ENCODE measurements at places on chromosomes 2 and 18.

DNA sequence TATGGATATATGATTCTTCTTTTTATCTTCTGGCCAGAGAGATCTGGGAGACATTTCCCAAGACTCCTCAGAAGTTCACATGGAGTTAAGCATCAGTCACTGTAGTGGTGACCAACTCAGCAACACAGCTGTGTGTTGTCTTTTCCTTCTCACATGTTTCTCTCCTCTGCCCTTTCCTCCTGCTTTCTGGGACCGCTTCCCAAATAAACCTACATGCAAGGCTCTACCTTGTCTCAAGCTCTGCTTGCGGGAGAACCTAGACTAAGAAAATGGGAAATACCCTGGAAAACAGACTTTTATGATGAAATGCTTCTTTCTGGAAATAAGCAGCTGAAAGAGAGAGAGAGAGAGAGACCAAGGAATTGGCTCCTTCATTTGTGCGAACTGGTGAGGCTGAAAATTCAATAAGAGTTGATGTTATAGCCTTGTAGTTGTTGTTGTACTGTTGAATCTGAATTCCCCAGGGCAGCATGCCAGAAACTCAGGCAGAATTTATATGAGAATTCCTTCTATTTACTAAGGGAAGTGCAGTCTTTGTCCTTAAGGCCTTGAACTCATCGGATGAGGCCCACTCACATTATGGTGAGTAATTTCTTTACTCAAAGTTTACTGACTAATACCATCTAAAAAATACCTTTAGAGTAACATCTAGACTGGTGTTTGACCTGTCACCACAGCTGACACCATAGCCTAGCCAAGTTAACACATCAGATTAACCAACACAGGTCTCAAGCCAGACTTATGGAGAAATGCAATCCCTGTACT lies 22.7 kb upstream of the DSC1 start:
- ATAC-seq, result peak; percentile 12

GRCh38 chr2:86809481-86810121 lies 18.9 kb upstream of the CD8A start:
- no peak for ATAC-seq

- ATAC-seq, result no peak
Measured at GRCh38 chr2:235004329-235004903, 52.6 kb downstream of the SH3BP4 start.

GRCh38 chr2:1591978-1592907 lies 152.1 kb downstream of the PXDN start:
- ATAC-seq, result no peak

DNA sequence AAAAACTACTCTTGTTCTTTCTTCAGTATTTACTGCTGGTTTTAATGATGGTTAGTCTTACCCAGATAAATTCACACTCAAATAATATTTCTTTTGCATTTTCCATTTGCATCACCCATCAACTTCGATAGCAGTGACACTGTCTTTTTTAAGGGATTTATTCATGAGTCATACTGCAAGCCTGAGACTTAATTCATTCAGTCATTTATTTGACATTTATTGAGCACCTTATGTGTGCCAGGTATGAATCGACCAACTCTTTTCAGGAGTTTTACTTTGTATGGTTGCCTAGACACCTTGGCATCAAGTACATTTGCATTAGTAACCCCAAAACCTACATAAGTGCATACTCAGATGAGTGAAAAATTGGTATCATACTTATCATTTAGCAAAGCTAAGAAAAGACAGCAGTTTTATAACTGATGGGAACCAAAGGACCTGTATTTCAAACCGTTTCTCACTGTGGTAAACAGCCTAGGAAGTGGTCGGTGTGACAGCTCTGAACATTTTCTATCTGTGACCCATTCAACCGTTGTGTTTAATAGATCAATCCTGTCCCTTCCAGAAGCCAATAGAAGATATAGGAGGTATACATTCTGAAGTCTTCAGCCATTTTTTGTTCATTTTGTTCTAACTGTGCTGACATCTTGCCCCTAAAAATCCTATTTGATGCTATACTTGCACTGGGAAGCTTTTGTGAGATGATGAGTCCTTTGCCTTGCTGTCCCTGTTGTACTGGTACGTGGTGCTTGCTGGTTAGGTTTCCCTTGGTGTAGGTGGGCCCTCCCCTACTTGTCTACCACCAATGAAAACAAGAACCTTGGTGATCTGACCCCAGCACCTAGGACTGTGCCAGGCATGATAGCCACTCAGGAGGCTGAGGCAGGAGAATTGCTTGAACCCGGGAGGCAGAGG lies 484.7 kb upstream of the RAB12 start:
- no peak for ATAC-seq

- ATAC-seq, result peak; percentile 12
Measured at GRCh38 chr2:41414486-41415230, 633.2 kb upstream of the PKDCC start.

DNA sequence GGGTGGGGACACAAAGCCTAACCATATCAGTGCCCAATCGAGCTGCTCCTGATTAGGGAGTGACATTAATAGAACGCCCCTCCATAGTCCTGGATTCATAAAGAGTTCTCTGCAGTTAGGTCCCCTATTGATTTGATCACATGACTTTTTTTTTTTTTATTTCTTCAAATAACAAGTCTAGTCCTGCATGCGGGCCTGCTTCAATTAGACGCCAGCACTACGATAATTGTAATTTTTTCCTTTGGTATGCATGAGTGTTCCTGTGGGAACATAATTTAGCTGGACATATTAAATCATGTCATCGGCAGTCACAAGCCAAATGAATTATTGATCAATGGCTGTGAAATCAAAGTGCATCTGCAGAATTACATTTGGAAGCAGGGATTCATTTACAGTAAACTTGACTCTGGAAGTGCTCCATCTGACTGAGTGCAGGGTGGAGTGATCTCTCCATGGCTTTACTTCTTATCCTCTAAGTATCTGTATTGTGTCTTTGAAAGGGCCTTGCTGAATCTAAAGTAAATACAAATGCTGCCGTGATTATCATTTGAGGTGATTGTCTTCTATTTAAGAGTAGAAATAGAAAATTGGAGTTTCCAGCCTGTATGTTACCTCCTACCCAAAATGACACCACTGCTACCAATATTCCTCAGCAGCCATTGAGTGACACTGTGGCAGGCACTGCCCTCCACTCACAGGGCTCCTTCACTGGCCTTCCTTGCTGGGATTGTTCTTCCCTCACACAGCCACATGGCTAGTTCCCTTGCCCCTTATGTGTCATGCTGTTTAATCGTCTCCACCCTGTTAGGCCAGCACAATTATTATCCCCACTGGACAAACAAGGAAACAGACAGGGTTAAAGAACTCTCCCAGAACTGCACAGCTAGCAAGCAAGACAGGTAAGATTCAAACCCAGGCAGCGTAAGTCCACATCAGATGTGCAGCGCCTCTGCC lies 337.4 kb upstream of the ID2 start:
- no peak for ATAC-seq

DNA sequence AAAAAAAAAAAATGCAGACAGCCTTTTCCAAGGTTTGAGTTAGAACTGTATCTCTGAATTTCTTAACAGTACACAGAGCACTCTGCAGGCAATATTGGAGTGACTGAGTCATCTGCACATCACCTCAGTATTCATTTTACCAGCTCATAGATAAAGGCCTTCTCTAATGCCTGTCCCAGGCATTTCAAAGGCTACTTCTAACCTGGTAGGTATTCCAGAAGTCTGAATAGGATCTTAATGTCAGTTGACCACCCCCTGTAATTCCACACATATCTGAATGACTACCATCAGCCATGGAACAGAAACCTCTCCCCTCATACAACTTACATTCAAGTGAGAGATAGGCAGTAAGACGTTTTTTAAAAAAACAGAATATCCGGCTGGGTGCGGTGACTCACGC lies 9.0 kb downstream of the METTL21A start:
- ATAC-seq, result no peak

- no peak for ATAC-seq
Measured at GRCh38 chr18:3427944-3428343, 22.0 kb upstream of the TGIF1 start.

DNA sequence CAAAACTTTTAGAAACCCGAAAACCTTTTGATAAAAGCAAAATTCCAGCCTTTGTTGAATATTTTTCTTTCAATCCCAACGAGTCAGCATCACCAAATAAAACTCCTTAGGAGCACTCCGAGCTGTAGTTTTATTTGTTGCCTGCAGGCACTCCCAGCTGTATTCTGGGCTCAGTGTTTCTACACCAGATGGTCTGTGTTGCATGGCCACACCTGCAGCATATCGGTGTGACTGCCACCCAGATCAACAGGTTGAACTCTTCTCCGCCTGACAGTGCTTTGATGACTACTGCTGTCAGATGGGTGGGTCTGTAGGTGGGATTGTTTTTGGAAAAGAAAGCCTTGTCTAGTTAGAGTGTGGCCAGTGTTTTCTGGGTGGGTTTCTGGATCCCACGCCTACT lies 32.7 kb downstream of the APCDD1 start:
- ATAC-seq, result no peak

DNA sequence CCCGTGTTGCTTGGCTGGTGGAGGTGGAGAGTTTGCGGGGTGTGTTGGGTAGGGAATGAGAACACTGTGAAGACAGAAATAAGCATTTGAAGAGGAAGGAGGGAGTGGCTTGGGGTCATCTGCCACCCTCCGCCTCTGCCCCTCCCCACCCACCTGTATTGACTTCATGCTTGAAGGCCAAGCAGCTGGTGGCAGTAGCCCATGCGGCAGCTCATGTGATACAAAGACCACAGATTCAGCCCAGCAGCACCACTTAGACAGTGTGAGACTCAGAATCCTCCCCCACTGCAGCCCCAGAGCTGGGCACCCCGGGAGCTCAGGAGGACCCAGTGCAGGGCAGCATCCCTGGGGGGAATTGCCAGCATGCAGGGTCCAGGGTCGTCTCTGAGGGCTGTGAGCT lies 15.4 kb downstream of the NPPC start:
- no peak for ATAC-seq

- no peak for ATAC-seq
Measured at GRCh38 chr2:167404627-167405284, 516.5 kb downstream of the XIRP2 start.

GRCh38 chr2:19731515-19731914 lies 170.3 kb downstream of the TTC32 start:
- no peak for ATAC-seq

DNA sequence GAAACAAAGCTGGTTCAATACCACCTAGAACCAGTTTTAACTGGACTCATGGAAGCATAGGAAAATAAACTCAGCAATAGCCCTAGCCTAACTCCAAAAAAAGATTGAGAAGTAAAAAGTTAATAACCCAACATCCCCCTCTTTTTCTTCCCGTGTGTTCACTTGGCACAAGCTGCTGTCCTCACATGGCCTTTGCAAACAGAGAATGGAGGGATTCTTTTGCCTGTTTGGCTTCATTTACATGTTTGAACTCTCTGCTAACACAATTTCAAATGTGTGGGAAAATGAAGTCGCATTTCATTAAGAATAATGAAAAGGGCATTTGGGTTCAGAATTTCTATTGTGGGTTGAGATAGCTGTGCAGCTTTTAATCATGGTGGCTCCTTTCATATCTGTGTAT lies 589.2 kb upstream of the LRRTM1 start:
- ATAC-seq, result no peak

DNA sequence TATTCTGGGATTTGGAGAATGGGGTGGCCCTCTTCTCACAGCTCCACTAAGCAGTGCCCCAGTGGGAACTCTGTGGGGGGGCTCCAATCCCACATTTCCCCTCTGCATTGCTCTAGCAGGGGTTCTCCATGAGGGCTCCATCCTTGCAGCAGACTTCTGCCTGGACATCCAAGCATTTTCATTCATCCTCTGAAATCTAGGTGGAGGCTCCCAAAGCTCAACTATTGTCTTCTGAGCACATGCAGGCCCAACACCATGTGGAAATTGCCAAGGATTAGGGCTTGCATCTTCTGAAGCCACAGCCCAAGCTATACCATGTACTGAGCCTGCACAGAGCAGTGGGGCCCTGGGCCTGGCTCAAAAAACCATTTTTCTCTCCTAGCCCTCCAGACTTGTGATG lies 162.4 kb upstream of the CWC22 start:
- no peak for ATAC-seq

DNA sequence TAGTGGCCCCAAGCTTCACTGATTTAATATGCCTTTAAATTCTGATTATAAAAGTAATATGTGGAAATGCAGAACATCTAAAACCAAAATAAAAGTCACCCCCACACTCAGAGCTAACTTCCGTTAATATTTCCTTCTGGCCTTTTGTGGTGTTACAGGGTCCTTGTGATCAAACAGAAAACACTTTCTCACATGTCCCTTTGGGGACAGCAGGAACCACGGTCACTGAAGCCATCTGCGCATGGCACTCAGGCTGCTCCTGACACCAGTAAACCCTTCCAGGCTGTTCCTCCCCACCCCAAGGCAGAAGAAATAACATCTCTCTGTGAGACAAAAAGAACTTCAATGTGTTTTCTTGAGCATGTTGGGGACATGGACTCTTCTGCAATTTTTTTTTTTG lies 25.1 kb upstream of the GPR17 start:
- ATAC-seq, result peak; percentile 77

DNA sequence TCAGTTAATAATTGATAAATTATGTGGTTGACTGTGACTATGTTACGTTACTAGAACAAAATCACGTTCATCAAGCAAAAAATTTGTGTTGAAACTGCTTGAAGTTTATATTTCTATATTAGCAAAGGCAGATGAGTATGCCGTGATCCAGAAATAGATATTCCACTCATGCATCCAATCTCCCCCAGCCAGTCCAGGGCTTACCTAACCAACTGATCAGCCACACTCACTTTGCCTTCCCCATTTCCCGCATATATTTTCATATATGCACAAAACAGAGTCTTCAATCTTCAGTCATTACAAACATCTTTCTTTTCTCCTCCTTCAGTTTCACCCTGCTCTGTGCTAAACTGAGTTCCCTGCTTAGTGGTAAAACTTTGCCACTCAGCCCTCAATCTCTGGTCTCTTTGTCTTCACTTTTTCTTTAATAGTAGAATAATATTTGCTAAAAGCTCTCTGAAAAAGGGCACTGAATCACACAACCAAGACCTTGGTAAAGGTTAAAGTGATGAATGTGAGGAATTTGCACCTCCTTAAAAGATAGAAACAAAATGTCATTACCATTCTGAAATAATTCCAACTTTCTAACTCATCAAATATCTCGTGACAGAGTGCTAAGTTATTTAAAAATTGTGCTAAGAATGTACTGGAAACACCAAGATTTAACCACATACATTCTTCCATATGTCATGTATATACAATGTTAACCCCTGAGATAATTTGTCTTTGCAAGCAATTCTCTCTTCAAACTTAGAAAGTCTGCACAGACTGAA lies 893.2 kb upstream of the CRIM1 start:
- no peak for ATAC-seq

DNA sequence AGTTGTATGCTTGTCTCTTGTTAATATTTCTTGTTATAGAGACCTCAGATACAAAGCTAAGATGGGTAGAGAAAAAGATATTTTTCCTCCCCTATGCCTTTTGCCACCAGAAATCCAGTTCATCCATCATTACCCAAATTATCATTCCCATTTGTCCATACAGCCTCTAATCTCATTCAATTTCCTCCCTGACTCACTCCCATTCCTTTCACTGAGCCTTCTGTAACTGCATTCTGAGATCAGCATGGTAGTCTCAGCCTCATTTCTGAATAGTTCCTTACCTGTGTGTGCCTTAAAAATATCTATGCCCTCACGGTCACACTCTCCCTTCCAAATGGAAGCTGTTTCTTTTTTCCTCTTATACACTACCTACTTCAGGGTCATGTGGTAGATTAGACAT lies 15.7 kb upstream of the PIK3C3 start:
- ATAC-seq, result no peak

GRCh38 chr2:39603436-39603835 lies 62.3 kb upstream of the TMEM178A start:
- ATAC-seq, result no peak

GRCh38 chr2:219752726-219753125 lies 125.3 kb downstream of the SLC4A3 start:
- no peak for ATAC-seq

- ATAC-seq, result no peak
Measured at GRCh38 chr2:226884166-226884565, 48.3 kb downstream of the RHBDD1 start.

Measured in stimulated activated memory B cell treated with anti-CD40 and anti-IgM and Interleukin-4, amounts not matched to agents 10 μg/mL and 1 μg/mL and 100 μg/mL, for 72 hours (primary cell).